Muscle of leg (tissue), 16 donors: ENCODE measurements at places on chromosomes 1 and 21. TPM values are rescaled to one million over a fixed set of nuclear protein-coding genes. Genes with fewer than 3 reads are reported as not detected.

Gene OR2AK2
- not detected for total RNA-seq

Gene ST6GALNAC5
- 2.8 TPM for total RNA-seq

Gene ENAH
- 59.4 TPM for total RNA-seq

Gene C1orf174
- 18.0 TPM for total RNA-seq

Gene UBIAD1
- 9.8 TPM for total RNA-seq

Gene PIGM
- 3.6 TPM for total RNA-seq

- no peak for DNase-seq
Measured at GRCh38 chr1:43580039-43580438, 49.4 kb downstream of the PTPRF start.

DNA sequence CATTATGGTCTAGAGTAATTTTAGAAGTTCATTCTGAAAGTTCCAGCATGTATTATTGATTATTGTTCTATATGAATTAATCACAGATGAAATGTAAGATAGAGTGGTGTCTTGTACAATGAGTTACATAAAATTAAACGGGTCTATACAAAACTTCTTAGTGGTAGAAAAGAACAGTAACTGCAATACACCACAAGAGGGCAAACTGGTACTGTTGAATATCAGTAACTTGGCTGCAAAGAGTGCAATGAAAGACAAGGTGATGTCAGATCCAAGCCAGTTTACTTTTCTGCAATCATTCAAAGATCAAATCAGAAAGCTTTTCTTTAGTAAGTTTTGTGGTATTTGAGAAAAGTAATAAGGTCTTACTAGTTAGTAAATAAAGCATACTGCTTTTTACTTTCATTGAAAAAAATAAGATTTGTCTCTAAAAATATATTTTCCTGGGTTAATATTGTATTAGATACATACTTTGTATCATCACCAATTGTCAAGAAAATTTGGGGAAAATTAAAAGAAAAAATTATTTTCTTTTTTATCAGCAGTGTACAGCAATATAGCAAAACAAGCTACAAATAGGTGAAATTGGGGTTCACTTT lies 66.4 kb upstream of the BTG3 start:
- DNase-seq = peak; percentile 79

- no peak for DNase-seq
Measured at GRCh38 chr1:43861337-43861736, 72.3 kb upstream of the ARTN start.

DNA sequence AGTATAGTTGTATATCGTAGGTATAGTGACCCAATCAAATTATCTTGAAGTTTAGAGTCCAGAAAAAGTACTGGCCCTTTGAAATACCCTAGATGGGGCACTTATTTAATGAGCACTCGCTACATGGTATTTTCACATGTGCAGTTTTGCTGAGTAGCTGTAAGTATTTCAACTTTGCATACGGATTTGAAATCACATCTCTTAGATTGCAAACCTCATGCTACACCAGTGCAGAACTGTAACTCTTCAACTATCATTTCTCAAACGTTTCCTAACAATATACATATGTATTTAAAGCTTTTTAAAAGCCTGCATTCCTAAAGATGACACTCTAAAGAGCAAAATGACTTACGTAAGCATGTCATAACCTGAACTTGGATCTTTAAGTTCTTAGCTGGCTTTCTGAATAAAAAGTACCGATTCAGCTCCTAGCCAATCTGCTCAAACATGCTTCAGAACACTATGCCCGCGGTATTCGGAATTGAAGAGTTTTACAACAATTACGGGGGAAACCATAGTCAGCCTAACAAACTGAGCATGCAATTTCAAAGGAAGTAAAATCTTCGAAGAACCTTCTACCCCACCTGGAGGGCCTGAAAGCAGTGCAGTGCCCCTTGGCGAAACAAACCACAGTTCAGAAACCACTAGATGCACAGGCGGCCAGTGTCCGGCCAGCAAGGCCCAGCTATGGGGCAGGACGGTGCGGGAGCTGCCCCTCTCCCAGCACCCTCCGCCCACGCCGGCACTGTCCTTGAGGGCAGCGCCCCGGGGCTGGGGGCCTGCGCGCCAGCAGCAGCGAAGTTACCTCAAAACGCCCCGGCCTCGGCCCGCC lies 863 bp downstream of the FH start:
- DNase-seq = peak; percentile 2

- peak; percentile 47 for DNase-seq
Measured at GRCh38 chr1:23657659-23658275, 33.8 kb upstream of the RPL11 start.

DNA sequence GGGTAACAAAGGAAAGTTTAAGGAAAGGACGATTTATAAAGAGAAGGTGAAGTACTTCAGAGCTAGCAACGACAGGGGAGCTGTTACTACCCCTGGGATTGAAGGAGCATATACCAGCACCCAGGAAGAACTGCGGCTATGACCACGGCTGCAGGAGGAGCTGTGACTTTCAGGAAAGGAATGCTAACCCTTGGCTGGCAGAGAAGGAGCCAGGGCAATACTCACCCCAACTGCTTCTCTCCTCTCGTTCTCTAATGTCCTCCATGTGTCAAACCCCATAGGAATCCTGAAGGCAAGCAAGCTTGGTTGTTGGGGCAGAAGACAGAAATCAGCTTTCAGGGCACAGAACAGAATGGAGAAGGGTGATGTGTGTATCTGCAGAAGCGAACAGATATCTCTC lies 120.5 kb downstream of the TMEM53 start:
- DNase-seq = no peak

DNA sequence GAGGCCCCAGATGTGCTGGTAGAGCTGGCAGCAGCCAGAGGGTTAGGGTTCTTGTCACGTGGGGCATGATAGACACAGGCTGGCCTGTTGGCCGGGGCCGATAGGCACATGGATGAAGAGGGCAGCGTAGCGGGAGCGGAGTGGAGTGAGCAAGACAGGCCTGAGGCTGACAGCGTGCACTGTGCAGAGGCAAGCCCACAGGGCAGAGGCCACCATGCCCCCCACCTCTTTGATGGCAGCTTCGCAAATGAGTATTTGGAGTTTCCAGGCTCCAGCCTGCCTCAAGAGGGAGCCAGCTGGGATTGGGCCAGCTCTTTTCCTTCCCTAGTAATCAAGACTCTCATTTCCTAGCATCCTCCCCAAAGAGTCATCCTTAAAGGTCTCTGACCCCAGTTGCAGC lies 43.5 kb downstream of the TMCC2 start:
- DNase-seq = peak; percentile 35

DNA sequence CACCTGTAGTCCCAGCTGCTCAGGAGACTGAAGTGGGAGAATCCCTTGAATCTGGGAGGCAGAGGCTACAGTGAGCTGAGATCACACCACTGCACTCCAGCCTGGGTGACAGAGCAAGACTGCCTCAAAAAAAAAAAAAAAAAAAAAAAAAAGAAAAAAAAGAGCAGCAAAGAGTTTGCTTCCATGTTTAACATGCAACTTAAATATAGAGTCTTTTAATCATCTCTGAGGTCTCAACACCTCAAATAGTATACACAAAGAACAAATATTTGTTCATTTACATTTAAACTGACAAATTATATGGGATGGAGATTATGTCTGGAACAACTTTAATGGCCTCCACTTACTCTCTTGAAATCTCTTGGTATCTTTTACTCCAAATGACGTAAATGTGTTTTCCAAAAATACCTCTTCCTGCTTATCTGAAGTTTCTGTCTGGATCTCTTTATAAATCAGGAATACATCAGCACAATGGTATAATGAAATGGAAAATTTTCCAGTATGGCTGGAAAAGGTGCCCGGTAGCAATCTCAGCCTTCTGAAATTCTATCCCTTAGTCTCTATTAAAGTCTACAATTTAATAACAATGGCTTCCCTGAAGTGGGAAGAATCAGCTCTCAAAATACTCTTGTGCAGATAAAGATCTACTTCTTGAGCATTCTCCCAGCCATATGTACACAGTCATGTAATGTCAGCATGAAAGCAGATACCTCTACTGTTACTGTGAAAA lies 258.5 kb downstream of the OMA1 start:
- DNase-seq = no peak

- DNase-seq = peak; percentile 59
Measured at GRCh38 chr1:211697356-211697755, 21.9 kb upstream of the NEK2 start.

DNA sequence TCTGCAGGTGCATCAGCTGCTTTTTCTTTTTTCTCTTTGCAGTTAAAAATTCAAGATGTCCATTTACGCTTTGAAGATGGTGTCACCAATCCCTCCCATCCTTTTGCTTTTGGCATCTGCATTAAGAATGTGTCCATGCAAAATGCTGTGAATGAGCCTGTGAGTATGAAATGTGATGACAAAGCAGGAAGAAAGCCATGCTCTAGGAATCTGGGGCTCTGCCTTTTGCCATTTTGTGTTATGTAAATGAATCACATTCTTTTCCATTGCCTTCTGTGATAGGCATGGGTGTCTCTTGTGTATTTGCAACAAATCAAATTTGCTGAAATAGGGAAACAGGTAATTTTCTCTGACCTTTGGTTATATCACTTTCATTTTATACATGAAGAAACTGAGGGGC lies 19.4 kb downstream of the VPS13D start:
- DNase-seq = no peak
